ENCODE measurements at places on chromosomes 16 and 17.

DNA sequence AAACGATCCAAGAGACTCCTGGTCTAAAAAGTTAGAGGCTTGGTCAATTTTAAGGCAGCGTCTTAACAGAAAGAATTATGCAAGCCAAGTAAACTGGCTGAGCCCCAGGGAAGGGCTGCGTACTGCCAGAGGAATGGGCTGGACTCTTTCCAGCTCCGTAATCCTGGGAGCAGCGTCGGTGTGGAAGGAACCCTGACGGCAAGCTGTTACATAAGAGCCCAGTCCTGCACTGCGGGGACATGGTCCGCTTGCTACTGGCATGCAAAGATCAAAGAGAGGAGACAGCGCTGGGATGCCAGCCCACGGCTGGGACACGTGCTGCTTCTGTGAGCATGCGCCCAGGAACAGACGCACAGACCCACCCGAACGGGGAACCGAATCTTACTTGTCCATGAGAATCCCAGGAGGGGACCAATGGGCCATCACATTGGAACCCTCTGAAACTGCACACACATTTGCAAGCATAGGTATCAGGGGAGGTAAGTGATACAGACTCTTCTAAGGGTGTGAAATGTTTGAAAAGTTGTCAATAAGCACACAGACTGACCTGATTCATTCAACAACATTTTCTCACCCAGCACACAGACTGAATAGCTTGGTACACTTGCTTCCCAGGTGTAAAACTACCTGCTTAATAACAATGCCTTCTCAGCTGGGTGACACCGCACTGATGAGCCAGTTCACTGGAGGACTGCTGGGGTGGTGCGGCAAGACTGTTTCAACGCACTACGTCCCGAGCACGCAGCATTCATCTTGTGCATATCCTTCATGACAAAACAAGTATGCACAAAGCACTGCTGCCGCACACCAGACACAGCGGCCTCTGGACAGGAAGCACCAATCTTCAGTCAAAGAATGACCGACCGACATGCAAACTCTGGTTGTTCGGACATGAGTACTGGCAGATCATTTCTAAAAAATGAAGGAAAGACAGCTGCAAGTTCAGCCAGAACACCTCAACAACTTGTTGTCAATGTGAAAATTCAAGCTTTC lies 94.9 kb downstream of the ANKRD11 start:
- DNase-seq, result no peak

GRCh38 chr17:33038740-33039139 lies 47.1 kb downstream of the SPACA3 start:
- no peak for DNase-seq

GRCh38 chr16:50522324-50522723 lies 25.9 kb upstream of the NKD1 start:
- no peak for DNase-seq

DNA sequence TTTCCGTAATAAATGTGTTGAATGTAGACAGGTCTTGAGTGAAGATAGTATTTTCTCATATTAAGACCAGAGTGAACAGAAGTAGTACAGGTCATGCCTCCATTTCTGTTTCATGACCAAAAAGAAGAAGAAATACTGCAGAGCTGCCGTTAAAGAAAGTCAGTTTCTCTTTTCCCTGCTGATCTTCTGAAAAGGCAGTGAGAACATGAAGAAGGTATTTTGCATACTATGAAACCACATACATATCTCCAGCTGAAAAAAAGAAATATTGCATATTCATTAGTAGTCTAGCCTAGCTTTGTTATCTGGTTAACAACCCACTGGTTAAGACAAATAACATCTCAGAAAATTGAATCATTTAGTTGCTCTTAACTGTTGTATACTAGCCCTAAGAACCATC lies 138.4 kb downstream of the PHKB start:
- DNase-seq, result no peak

GRCh38 chr17:42055496-42055895 lies 5.1 kb upstream of the C17orf113 start:
- DNase-seq, result no peak

DNA sequence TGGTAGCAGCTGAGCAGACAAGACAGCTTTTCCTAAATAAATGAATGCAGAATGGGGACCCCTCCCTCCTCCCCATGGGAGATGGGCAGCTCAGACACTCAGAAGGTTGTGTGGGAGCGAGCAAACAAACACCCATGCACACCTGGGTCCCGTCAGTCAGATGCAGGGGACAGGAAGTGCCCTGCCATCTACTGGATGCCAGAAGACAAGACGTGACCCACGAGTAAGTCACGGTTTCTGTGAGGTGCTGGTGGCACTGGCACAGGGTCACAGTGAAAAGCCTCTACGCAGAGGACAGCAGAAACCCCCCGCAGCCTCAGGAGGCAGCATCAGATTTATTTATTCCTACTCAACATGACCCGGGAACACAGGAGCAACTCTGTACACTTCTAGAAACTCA lies 8.4 kb downstream of the HBQ1 start:
- DNase-seq, result no peak

GRCh38 chr16:67936124-67936879 lies at the start of gene PSMB10:
Gene PSMB10, minus strand, starts transcription at chr16:67936850. Its CDS starts 101 bp downstream, at chr16:67936749.
- peak; percentile 61 for DNase-seq

DNA sequence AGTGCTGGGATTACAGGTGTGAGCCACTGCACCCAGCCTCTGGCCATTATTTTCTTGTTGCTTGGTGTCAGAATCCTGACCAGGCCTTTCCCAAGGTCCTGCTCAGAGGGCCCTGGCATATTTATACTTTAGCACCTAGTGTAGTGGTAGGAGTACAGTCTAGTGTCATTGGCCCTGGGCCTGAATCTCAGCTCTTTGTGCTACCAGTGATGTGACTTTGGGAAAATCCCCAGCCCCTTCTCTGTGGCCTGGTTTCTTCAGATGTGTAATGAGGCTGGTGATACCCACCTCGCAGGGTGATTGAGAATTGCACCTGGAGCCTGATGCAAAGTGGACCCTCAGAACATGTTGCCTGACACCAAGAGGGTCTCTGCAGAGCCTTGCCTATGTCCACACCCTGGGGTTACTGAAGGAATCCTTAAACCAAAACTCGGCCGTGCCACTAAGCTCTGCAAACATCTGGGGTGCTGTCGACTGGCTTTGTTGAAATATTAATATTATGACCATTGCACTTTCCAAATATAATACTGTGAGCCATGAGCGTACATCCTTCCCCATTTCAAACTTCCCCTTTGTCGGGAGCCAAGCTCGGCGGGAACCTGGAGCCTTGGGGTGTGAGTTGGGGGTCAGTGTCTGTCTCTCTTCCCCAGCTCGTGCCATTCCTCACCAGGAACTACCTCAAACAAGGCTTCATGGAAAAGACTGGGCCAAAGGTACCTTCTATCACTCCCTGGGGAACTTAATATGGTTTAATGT lies 18.0 kb upstream of the RNF135 start:
- no peak for DNase-seq

DNA sequence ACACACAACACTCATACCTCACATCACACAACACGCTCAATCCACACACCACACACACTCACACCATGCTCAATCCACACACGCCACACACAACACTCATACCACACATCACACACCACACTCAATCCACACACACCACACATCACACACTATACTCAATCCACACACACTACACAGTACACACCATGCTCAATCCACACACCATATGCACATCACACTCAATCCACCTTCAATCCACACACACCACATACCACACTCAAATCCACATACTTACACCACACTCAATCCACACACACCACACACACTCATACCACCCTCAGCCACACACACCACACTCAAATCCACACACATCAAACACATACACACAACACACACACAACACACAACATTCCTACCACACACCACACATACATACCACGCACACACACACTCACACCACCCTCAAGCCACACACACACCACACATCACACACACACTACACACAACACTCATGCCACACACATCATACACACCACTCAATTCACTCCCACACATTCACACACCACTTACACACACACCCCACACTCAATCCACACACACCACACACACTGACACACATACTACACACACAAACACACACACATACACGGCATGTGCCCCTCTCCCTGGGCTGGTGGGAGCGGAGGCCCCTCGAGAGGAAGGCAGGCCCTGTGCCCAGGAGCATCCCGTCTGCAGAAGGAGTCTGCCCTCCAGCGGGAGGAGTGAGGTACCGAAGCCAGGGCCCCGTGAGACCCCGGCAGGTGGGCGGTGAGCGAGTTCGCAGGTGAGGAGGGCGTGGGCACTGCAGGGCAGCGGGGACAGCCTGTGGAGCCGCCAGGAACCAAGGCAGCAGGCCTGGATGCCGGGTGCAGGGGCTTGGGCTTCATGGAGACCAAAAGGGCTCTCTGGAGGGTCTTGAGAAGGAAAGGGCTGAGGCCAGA lies 33.1 kb upstream of the RPTOR start:
- no peak for DNase-seq

- DNase-seq, result no peak
Observed at GRCh38 chr16:78211946-78212345, 112.5 kb downstream of the WWOX start.

DNA sequence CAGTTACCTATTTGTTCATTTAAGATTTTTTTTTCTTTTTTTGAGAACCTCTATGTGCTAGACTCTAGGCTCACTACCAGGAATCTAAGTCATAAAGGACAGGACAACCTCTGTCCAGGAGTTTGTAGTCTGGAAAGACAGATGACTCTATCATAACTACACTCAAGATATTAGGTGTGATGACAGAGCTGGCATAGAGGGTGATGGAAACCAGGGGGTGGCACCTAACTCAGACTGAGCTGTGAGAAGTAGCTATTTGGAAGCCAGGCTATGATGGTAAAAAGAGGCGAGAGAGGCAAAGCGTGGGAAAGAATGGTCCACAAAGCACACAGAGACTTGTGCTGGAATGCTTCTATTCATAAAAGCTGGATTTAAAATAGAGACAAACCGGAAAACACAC lies 372.3 kb downstream of the SEC14L1 start:
- no peak for DNase-seq

DNA sequence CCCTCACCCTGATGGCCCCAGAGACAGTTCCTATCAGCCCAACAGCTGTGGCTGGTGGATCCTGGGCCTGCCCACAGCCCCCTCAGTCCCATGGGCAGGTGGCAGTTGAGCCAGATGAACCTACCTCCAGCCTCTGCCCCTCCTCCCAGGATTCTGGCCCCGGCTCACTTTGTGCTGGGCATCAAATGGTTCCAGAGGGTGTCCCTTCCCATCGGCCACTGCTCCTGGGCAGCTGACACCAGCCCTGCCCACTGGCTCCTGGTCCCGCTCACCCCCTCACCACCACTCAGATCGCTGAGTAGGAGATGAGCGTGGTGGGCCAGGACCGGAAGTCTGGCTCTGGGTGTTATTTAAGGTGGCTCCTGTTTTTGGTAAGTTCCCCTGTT lies 2.0 kb downstream of the TTYH2 start:
- DNase-seq, result no peak

DNA sequence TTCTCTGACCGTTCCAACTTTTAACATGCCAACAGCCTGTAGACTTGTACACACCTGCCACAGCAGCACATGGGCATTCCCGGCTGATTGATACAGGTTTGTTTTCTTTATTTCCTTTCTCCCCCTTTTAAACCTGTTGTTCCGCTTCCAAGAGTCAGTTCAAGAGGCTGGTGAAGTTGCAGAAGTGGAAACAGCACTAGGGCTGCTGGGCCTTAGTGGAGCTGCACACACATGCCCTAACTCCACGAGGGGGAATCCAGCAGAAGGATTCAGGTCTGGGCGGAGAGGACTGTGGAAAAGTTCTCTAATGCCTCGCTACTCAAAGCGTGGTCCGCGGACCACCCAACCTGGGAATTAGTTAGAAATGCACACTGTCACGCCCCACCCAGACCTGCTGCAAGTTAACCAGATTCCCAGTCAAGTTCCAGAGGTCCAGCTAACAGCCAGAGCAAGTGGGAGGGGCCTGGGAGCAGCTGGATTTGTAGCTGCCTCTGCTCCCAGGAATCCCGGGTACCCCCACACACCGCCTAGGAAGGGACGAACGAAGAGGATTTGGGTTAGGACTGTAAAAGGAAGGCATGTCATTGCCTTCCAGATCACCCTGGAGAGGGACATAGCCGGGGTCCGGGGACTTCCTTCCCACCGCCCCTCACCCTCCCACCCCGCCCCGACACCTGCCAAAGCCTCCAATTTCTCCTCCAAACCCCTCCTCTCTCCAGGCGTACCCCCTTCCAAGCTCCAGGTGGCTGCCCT lies 542 bp downstream of the SLC39A11 start:
- no peak for DNase-seq

DNA sequence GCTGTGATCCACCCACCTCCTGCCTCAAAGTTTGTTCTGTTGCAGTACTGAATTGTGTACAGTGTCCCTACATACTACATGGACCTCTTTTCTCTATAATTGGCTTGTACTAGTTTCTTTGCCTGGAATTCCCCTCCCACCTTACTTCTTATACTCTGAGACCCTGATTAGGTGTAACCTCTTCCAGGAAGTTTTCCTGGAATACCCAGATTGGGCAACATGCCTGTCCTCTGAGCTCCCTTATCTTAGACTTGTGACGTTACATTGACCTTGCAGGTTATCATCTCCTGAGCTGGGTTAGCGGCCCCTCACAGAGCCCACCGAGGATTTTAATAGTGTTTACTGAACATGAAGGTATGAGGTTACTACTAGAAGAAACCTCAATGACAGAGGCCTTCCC lies 237.0 kb downstream of the ZNF423 start:
- no peak for DNase-seq

DNA sequence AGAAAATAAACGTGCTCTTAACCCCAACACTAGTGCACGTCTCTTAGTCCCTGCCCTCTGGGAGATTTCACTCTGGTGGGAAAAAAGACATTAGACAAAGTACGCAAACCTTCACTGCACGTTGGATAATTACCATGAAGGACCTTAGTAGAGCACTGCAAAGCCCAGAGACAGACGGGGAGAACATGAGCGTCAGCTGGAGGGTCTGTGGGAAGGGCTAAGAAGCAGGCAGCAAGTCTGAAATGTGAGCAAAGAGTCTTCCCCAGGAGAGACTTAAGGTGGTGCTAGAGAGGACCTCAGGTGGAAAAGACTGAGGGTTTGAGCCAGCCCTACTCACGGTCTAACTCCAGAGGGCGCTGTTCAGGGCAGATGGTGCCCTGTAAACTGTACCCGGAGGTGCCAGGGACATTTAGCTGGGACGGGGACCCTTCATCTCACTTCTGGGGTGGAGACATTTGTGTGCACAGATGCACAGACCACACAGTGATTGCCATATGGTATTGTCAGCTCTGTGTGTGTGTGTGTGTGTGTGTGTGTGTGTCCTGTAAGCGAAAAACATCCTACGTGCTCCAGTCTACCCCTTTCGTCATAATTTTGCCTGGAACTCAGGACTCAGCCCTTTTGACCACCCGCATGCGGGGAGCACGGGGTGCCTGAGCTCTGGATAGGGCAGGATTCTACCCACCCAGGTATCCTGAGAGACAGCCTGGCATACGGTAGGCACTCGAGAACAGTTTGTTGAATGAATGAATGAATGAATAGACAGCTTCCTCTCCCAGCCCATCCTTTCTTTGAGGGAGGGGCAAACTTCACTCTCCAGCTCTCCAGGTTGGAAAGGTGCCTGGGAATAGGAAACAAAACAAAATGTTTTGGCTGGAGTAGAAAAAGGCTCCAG lies 10.1 kb upstream of the STAC2 start:
- no peak for DNase-seq

GRCh38 chr17:79156463-79157095 lies 82.0 kb downstream of the ENGASE start:
- DNase-seq, result no peak

GRCh38 chr17:29595107-29595942 lies 2.4 kb downstream of the ANKRD13B start:
- no peak for DNase-seq

- DNase-seq, result no peak
Observed at GRCh38 chr17:76369804-76370203, 14.6 kb upstream of the SPHK1 start.

- no peak for DNase-seq
Observed at GRCh38 chr17:8503807-8504206, 68.1 kb downstream of the NDEL1 start.

- no peak for DNase-seq
Observed at GRCh38 chr17:52751051-52751450, 592.5 kb upstream of the CA10 start.

Measured in stimulated activated CD8-positive, alpha-beta memory T cell treated with anti-CD3 and anti-CD28 coated beads, Interleukin-12 subunit alpha, Interleukin-12 subunit beta, amount 100 ng/mL, for 4 hours (primary cell).